ENCODE measurements at places on chromosomes 5 and 9.

GRCh38 chr5:103473725-103474124 lies 88.9 kb downstream of the NUDT12 start:
- DNase-seq = no peak

- DNase-seq = peak; percentile 64
These were observed 1.5 kb downstream of the PRRC2B start for GRCh38 chr9:131395157-131396098.

DNA sequence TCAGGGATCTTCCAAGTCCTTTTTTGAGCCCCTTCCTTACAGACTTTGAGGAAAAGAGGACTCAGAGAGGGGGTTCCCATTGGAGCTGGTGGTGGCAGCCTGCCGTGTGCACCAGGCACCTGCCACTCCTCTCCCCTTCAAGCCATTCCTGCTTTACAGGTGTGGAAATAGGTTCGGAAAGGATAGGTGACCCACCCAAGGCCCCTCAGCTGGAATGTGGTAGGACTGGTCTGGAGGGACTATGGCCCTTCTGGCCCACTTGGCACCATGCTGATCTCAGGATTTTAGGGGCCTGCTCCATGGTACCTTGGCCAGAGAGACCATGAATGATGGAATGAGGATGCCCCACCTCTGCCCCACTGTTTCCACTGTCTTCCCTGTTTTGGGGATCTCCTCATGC lies 1.4 kb downstream of the GALNT12 start:
- no peak for DNase-seq

DNA sequence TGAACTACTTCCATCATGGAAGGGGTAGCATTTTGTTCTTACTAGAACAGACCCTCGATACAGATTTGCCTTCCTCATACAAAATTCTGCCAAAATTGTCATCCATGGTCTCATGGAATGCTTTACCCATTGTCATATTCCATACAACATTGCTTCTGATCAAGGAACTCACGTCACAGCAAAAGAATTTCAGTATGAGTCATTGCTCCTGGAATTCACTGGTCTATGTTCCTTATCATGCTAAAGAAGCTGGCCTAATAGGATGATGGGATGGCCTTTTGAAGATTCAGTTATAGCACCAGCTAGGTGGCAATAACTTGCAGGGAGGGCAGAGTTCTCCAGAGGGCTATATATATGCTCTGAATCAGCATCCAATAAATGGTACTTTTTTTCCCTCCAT lies 18.2 kb upstream of the FNIP1 start:
- DNase-seq = no peak

DNA sequence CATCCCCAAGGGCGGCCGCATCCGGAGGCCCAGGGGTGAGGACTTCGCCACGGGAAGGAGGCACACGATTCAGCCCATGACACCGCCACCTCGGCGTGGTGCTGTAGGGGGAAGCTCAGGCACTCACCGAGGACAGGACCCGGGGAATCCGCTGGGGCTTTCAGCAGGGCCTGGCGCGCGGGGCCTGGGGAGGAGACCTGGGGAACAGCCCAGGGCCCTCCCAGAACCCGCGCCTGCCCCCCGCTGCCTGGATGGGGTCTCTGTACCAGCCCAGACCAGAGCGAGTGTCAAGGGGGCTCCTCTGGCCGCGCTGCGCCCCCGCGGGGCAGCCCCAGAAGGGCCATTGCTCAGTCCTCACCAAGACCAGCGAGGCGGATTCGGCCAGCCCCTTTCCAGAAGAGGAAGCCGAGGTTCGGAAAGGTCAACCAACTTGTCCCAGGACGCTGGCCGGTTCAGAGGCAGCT lies 12.8 kb downstream of the COL23A1 start:
- DNase-seq = no peak

Measured in activated CD4-positive, alpha-beta T cell treated with anti-CD3 and anti-CD28 coated beads for 24 hours (primary cell).